Cortex of kidney (tissue), 1 donor: ENCODE measurements at places on chromosomes 6 and 20.

DNA sequence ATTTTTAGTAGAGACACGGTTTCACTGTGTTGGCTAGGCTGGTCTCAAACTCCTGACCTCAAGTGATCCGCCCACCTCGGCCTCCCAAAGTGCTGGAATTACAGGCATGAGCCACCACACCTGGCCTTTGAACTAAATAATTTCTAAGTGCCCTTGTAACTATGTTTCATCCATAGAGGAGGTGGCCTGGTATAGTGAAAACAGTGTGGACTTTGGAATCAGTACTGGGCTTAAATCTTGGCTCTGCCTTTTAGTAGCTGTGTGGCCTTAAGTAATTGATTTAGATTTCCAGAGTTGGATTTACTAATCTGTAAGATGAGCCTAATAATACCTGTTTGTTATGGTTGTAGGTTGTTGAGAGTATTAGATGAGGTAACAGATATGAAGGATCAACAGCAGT lies 14.2 kb upstream of the TGM3 start:
- DNase-seq, result no peak

DNA sequence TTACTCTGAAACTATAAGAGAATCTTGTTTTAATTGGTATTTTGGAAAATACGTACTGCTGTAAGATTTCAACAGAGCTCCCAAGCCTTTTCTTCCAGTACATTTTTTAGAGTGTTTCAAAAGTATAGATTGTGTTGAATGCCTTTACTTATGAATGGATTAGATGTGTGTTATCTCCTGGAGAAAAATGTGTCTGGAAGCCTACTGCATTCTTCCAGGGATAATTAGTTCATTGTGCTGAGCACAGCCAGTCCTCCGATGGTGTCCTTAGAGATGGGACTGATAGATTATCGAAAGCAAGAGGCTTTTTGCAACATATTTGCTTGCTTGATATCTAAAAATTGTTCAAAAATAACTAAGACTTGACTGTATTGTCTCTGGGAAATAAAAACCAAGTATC lies 114.2 kb downstream of the PLEKHG1 start:
- DNase-seq, result no peak

GRCh38 chr6:20709451-20709850 lies 175.2 kb downstream of the CDKAL1 start:
- no peak for DNase-seq

DNA sequence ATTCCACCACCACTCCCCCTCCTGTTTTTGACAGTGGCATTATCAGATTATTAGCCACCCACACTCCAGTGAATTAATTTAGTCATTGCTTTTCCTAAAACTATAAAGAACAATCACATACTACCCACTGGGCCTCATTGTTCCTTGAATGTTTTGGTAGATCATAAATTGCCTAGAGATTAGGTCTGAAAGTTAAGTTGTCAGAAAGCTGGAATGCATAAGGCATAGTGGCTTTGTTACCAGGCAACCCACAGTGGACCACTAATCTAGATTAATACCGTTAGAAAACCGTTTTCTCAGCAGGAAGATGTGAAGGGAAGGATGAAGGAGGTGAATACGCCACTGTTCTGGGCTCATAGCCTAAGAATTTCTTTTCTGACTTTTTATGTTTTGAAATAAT lies 75.6 kb downstream of the SAMD3 start:
- DNase-seq, result no peak

DNA sequence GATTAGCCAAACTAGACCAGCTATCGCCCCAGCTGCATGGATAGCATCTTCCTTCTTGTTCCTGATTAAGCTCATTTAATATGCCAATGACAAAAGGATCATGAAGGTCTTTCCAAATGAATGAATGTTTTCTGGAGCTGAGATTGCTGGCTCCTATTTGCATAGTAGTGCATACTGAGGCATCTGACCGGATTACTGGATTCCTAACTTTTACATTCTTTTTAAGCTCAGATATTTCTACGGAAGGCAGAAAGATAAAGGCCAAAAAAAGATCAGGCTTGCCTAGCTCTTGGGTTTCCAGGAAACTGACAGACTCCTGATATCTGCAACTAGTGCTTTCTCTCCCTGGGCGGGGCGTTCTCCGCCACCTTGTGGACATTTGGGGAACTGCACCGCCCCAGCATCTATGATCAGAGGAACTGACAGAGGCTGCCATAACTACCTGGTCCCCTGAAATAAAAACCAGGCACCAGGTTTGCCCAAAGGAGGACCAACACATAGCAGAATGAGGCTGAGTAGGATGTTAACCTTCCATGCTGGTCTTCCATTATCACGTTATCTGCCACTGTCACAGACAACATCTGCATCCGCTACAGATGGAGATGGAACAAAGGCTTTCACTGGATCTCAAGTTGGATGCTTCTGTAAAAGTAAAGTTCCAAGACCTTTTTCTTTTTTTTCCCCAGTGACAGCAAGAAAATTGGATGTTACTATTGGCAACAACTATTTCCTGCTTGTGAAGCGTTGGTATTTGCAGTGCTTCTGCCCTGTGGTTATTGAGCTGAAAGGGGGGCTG lies 33.2 kb downstream of the NT5E start:
- DNase-seq, result no peak

DNA sequence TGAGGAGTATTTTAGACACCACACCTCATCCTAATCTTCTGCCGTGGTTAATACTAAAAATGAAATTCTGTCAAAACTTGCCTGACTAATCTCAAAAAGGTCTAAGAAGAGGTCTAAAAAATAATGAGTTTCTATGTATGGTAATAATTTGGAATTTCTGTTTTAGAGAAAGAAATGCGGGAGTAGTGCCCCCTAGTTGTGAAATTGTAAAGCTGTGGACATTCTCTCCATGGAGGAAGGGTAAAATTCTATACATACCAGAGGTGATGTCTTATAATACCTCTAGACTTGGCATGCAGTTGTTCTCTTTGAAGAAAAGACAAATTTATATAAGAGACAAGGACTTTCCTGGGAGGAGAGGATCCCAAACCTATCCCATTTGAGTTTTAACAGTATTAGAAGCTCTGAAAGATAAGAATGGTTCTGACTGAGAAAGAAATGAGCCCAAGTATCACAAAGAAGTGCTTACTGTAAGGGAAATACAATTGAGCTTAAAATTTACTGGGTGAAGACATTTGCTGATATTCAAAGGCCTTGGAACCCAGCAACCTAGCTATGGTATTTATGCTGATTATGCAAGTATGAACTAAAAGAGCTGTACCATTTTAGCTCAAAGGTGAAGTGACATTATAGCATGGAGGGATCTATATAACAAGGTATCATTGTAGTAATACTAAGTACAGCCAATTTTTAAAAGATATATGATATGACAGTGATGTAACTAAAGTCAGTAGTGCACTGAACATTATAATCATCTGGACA lies 5.1 kb upstream of the EPHA7 start:
- DNase-seq, result no peak

DNA sequence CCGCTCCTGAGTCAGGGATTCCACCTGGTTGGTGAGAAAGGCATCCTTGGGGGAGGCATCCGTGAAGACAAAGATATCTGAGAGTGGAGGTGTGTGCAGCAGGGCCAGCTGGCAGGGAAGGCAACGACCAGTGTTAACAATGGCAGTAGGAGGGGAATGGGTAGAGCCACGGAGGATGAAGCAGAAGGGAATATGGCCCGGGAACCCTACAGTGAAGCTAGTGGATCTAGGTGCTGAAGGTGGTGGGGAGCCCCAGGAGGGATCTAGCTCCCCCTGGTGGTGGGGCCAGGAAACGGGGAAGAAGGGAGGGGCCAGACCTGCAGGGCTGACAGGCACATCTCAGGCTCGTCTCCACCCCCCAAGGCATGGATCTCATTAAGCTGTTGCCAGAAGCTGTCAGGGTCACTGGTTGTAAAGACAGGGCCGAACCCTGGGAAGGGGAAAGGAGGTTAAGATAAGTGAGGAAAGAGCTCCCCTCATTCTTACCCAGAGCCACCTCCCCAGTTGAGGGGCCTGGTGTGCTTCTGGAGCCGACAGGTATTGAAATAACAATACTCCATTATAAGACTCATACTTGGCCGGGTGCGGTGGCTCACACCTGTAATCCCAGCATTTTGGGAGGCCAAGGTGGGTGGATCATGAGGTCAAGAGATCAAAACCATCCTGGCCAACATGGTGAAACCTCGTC lies 7.3 kb downstream of the VWA7 start:
- DNase-seq, result no peak
